ENCODE measurements at places on chromosomes 5 and 9.

GRCh38 chr5:152378730-152379129 lies 26.3 kb downstream of the NMUR2 start:
- DNase-seq: no peak

GRCh38 chr9:92589923-92590322 lies 54.1 kb upstream of the ECM2 start:
- DNase-seq: no peak

DNA sequence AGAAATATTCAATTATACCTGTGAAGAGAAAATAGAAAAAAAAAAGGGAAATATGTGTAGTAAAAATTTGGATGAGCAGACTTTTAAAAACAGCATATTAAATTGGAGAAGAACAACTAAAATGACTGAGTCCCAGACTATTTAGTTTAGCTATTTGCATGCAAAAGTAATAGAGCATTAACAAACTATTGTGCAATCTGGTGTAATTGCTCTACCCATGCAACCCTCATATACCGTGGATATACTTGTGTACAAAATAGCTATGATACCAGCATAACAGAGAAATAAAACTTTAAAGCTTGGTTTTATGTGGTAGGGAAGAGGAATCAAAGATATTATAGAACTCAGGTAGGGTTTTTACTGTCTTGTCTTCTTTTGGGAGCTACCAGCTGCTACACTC lies 78.7 kb upstream of the PRDM9 start:
- DNase-seq: no peak

DNA sequence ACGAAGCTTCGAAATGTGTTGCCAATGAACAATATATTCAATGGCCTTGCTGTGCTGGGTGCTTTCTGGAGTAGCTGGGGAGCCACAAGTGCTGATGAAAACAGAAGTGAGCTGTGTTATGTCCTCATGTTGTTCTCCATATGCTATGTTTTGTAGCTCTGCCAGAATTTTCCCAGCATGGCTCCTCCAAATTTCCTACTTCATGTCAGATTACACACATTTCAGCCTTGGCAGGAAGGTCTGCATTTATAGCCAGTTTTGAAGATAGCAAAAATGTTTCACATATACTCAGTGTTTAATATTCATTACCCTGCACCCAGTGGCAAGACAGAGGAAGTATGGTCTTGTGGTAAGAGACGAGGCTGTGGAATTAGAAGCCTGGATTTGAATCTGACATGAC lies 22.6 kb upstream of the NMUR2 start:
- DNase-seq: no peak

GRCh38 chr5:17808566-17808965 lies 174.3 kb downstream of the TAF11L14 start:
- DNase-seq: peak; percentile 0

GRCh38 chr9:99531313-99531712 lies 290.4 kb upstream of the NR4A3 start:
- DNase-seq: no peak

DNA sequence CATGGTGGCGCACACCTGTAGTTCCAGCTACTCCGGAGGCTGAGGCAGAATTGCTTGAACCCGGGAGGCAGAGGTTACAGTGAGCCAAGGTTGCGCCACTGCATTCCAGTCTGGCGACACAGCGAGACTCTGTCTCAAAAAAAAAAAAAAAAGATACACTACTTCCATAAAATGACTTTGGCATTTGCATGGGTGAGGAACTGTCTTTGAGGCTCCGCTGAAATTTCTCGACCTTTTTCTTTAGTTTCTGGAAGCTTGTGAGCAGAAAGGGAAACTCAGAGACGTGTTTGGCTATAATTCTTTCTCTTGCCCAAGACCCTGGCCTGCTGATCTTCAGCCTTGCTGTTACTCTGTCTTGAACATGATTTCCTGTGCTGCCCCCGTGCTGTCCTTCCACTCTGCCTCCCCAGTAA lies 37.3 kb downstream of the SPIN1 start:
- DNase-seq: no peak

DNA sequence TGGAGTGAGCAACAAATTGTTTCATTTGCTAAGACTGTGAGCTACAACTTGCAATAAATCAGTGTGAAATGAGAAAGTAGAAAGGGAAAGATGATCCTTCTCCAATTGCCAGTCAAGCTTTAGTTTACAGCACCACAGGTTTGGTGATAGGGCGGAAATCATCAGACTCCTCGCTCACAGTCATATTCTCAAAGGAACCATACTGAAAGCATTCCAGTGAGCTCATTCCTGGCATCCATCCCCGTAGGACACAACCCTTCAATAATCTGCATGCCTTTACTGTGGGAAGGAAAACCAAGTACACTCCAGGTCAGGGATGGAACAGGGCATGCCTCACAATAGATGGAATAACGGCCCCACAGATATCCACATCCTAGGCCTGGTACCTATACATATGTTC lies 80.7 kb downstream of the FSTL4 start:
- no peak for DNase-seq

DNA sequence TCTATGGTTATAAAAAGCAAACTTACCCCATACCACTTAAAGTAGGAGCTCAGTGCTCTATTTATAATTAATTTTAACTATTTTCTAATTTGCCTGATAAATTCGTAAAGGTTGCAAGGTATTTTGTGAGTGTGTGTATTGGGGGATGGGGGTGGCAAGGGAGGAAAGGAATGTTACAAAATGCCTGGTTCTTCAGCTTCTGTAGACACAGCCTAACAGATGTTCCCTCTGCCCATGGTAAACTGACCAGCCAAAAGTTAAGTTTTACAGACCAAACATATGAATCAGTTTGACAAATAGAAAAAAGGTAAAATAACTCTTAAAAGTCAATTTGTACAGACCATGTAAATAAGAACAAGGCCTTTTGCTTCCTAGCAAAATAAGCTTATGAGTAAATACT lies 232.6 kb downstream of the KIAA0825 start:
- DNase-seq: no peak

DNA sequence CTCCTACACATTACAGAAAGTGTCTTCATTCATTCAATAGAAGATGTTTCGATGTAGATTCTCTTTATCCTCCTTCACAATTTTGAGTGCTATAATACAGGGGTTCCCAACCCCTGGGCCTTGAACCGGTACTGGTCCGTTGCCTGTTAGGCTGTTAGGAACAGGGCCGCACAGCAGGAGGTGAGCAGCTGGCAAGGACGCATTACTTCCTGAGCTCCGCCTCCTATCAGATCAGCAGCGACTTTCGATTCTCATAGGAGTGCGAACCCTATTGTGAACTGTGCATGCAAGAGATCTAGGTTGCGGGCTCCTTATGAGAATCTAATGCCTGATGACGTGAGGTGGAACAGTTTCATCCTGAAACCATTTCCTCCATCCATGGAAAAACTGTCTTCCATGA lies 153.0 kb upstream of the SMC2 start:
- no peak for DNase-seq

GRCh38 chr9:114914139-114914538 lies 16.3 kb downstream of the TNFSF8 start:
- DNase-seq: no peak

- DNase-seq: no peak
Observed at GRCh38 chr5:126456217-126456820, 33.1 kb downstream of the GRAMD2B start.

- DNase-seq: peak; percentile 62
Observed at GRCh38 chr5:147290261-147290660, 55.4 kb downstream of the STK32A start.

DNA sequence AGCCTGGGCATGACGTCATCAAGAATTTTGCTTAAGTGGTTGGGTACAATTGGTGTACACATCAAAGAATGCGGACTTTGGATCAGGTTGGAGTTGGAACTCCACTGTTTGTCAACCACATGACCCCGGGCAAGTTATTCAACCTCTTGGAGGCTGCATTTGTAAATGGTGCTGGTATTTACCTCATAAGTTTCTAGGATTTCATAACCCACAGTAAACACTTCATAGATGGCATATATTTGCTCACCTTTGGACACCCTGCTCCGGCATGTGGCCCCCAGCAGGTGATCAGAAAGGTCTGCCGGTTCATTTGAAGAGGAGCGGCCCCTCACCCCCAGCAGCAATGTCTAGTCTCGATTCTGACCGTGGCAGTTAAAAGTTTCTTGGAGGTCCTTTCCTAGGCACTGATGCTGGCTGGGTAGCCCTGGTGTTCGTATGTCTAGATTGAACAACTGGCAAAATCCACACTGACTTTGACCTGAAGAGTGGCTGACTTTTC lies 60.6 kb downstream of the IL6ST start:
- DNase-seq: no peak

GRCh38 chr9:2677915-2678889 lies 39.1 kb upstream of the KCNV2 start:
- DNase-seq: no peak

DNA sequence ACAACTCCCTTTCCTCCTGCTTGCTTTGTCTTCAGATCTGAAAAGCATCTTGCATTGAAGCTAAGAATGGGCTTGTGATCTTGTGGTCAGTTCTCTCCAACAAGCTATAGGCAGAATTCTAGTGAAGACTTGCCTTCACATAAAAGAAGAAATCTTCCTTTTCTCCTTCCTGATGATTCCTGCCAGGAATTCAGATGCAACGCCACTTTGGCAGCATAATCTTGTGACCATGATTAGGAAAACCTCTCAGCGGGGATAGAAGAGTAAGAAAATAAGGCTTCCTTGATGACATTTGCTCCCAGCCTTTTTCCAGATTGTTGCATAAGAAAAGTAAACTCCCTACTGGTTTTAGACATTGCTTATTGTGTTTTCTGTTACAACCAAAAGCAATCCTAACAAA lies 73.4 kb downstream of the TMEM167A start:
- no peak for DNase-seq

GRCh38 chr5:12248831-12249230 lies 344.6 kb upstream of the CTNND2 start:
- no peak for DNase-seq

DNA sequence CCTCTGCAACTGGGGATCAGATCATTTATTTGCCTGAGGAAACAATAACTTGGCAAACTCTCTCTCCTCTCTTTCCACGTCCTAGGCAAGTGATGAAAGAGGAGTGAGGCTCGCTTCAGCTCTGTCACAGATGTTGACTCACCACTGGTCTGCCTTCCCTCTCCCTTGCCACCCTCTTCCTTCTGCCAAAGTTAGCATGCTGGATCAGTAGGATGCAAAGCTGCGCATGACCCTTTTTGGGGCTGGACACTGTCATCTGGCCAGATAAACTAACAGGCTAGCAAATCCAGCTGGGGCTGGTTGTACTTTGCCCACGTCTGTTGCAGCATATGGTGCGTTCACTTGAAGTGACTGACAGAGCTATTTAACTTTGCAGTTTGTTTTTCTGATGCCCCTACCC lies 36.2 kb upstream of the SMARCA2 start:
- DNase-seq: peak; percentile 52

DNA sequence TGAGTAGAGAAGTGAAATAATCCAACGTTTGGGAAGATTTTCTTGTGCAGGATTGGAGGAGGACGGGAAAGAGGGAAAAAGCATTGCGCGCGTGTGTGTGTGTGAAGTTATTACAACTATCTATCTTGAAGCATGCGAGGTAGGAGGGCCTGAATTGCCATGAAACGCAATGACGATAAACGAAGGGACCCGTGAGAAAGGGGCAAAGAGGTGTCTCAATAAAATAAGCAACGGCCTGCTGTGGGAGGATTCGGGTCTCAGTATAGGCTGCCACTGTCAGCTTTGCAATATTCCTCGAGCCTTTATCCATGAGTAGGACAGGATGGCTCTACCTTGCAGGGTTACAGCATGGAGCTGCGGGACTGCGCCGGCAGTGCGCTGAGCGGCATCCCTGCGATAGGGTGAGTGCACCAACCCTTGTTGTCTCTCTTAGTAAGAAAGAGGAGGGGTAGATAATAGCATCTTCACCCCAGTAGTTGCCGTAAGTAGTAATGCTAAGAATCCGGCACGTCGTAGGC lies 631 bp upstream of the RCL1 start:
- DNase-seq: peak; percentile 75

DNA sequence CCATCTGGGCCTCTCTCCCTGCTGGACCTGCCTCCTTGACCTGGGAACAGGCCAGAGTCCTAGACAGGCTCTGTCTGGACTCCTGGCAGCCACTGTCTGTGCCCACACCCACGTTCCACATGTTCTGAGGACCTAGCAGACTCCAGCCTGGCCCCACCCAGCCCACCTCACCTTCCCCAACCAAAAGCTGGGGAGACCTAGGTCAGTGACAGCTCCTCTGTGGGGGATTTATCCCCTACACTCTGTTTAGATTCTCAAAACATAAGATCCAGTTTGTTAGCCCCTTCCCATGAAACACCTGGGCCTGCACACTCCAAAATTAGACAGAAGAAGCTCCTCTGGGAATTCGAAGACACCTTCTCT lies 59.8 kb upstream of the ADAMTS2 start:
- no peak for DNase-seq

GRCh38 chr5:22719842-22720241 lies 133.3 kb downstream of the CDH12 start:
- no peak for DNase-seq

DNA sequence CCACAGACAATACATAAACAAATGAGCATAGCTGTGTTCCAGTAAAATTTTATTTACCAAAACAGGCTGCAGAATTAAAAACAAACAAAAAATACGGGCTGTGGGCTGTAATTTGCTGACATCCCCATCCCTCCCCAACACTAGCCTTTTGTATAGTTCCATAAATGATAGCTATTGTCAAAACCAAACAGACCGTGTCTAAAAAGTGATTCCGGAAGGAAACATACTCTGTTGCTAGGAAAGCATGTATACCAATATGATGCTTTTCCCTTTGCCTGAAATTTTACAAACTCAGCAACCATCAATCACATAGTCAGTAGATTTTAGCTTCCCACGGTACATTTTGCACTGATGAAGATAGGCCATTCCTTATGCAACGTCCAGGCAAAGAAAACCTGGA lies 80.0 kb downstream of the TMEM215 start:
- DNase-seq: no peak

GRCh38 chr9:124801356-124801755 lies 24.4 kb downstream of the OLFML2A start:
- DNase-seq: no peak

DNA sequence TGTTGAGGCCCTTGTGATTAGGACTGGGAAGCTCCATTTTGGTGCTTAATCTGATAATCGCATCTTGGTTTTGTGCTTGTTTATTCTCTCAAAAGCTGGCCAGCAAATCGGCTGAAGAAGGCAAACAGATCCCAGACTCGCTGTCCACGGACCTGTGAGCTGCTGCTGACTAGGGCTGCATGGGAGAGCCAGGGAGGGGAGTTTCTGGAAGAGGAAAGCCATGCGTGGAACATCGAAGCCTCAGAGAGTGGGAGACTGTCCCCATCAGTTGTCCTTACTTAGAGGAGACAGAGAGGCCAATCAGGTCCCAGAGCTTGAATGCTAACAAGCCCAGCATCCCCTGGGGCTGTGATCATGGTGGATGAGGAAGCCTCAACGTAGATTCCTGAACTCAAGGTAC lies 23.0 kb upstream of the FOXI1 start:
- DNase-seq: peak; percentile 21

DNA sequence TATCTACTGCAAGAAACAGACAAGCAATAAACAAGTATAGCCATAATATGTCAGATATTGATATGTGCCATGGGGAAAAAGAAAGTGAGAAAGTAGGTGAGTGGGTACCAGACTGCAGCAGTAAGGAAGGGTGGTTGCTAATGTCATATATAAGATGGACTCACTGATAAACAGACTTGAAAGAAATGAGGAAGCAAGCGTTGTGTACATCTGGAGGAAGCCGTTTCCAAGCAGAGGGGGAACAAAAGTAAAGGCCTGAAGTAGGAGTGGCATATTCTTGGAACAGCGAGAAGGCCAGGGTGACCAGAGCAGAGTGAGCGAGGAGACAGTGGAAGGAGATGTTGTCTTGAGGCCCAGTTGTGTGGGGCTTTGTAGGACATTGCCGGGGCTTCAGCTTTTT lies 142.2 kb upstream of the MAP3K1 start:
- no peak for DNase-seq

- DNase-seq: no peak
Observed at GRCh38 chr5:158807946-158808345, 291.8 kb downstream of the EBF1 start.

- no peak for DNase-seq
Observed at GRCh38 chr9:85223506-85224125, 518.1 kb downstream of the AGTPBP1 start.

Data from NCI-H82 (cell line).